ENCODE measurements at places on chromosomes 13 and 19. TPM values are rescaled to one million over a fixed set of nuclear protein-coding genes. Genes with fewer than 3 reads are reported as not detected.

Gene LAIR1
- polyA plus RNA-seq = 7.6 TPM

Gene JUND
- polyA plus RNA-seq = 137 TPM

Gene ZNF729
- 0.13 TPM for polyA plus RNA-seq

Gene COL4A2
- polyA plus RNA-seq = 429 TPM

Gene AMER2
- polyA plus RNA-seq = 0.04 TPM

GRCh38 chr19:47005873-47006272, 13.8 kb upstream of the NPAS1 start:
- peaks cover 14% of the 10 kb centered on the region for H3K27me3 ChIP-seq
- peaks cover 17% of the 10 kb centered on the region for H3K36me3 ChIP-seq
- H3K27ac ChIP-seq = no peak overlapping the region

Gene CD209
- polyA plus RNA-seq = 2.9 TPM

Gene HMG20B
- polyA plus RNA-seq = 47.7 TPM

DNA sequence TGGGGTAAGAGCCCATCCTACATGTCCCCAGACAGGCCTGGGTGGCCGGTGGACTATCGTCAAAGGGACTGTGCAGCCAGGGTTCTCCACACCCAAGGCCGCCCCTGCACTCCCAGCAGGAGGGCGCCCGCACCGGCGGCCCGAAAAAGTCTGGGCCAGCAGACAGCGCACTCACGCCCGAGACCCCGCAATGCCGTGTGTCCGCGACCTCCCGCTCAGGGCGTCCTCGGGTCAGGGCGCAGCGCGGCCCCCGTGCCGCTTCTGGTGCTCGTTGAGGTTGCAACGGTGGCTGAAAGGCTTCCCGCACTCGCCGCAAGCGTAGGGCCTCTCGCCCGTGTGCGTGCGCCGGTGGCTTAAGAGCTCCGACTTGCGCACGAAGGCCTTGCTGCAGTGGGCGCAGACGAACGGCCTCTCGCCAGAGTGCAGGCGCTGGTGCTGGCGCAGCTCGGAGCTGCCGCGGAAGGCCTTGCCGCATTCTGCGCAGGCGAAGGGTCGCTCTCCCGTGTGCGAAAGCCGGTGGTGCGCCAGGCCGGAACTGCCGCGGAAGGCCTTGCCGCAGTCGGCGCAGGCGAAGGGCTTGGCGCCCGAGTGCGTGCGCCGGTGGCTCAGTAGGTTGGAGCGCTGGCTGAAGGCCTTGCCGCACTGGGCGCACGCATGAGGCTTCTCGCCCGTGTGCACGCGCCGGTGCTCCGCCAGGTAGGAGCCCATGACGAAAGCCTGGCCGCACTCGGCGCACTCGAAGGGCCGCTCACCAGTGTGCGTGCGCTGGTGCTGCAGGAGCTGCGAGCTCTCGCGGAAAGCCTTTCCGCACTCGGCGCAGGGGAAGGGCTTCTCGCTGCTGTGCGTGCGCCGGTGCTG, 2.8 kb upstream of the A1BG start:
- peak overlapping the region; percentile 10 for H3K4me3 ChIP-seq
- peaks cover 3% of the 10 kb centered on the region for H3K36me3 ChIP-seq
- H3K27ac ChIP-seq = no peak overlapping the region
- peaks cover 9% of the 10 kb centered on the region for H3K4me1 ChIP-seq

DNA sequence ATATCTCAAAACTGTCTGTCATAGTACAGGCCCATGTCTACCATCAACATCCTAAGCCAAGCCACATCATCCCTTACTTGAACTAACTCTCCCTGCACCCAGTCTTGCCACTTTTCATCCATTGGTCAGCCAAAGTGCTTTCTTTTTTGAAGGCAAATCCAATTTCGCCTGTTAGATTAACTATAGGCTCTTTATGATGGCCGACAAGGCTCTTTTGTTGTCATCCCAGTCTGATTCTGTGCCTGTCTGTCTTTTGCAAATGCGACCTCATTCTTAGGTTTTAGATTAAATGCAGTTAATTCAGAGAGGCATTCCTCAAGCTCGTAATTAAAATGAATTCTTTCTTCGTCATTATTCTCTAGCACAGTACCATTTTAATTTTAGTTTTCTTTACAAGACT, 148.3 kb downstream of the HS6ST3 start:
- no peaks in the 10 kb centered on the region for H3K36me3 ChIP-seq
- H3K4me3 ChIP-seq = no peak overlapping the region
- DNase-seq = no peak
- H3K27ac ChIP-seq = no peak overlapping the region
- H3K27me3 ChIP-seq = no peaks in the 10 kb centered on the region

DNA sequence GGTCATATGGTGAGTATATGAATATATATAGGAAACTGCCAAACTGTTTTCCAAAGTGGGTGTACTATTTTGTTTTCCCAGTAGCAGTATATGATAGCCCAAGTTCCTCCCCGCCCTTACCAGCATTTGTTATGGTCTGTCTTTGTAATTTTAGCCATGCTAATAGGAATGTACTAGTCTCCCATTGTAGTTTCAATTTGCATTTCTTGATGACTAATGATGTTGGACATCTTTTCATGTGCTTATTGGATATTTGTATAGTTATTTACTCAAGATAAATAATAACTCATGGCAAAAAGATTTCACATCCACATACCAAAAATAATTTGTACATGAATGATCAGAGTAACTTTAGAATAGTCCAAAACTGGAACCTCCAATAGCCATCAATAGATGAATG, 75.3 kb upstream of the SERP2 start:
- H3K36me3 ChIP-seq = no peaks in the 10 kb centered on the region
- peaks cover 19% of the 10 kb centered on the region for H3K4me1 ChIP-seq
- H3K27me3 ChIP-seq = no peaks in the 10 kb centered on the region
- DNase-seq = no peak
- no peak overlapping the region for H3K27ac ChIP-seq
- no peak overlapping the region for H3K4me3 ChIP-seq

DNA sequence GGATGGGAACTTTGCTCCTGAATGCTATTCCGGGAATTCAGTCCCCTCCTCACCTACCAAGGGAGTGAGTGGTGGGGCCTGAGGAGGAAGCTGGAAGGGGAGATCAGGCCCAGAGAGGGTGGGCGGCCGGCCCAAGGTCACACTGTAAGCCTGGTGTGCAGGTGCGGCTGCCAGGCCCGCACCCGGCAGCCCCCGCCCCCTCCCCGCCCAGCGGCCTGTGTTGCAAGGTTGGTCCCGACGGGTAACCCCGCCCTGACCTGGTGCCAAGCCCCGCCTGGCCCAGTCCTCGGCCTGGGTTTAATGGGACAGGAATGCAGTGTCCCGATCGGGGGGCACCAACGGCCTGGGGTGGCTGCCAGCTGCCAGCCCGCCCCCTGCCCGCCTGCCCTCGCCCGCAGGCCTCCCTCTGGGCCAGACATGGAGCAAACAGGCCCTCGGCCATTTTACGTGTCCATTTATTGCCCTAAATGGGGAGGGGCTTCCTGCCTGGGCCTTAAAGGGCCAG, 5.5 kb downstream of the ZBTB7A start:
- H3K27me3 ChIP-seq = no peaks in the 10 kb centered on the region
- DNase-seq = no peak
- H3K36me3 ChIP-seq = peaks cover 21% of the 10 kb centered on the region
- H3K27ac ChIP-seq = no peak overlapping the region

DNA sequence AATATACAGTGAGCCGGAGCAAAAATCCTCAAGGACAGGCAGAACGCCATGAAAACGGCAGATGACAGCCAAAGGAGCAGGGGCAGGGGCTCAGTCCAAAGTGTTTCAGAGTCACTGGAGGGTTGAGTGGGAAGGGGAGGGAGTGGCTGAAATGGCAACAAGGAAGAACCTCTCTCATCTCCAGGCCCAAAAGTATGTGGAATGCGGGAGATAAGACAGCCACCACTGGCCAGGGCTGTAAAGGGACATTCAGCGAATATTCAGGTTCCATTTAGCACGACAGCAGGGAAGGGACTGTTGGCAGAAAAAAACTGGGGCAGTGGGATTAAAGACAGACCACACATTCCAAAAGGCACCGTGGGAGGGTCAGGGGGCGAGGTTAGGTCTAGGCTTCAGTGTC, 48.4 kb downstream of the USPL1 start:
- H3K4me3 ChIP-seq = no peak overlapping the region
- H3K36me3 ChIP-seq = no peaks in the 10 kb centered on the region

- H3K27me3 ChIP-seq = no peaks in the 10 kb centered on the region
- H3K27ac ChIP-seq = peak overlapping the region; percentile 43
- no peak overlapping the region for H3K4me3 ChIP-seq
Measured at GRCh38 chr13:37163641-37164265, 58.3 kb upstream of the CSNK1A1L start.

Gene SIGLEC10
- 0.49 TPM for polyA plus RNA-seq

DNA sequence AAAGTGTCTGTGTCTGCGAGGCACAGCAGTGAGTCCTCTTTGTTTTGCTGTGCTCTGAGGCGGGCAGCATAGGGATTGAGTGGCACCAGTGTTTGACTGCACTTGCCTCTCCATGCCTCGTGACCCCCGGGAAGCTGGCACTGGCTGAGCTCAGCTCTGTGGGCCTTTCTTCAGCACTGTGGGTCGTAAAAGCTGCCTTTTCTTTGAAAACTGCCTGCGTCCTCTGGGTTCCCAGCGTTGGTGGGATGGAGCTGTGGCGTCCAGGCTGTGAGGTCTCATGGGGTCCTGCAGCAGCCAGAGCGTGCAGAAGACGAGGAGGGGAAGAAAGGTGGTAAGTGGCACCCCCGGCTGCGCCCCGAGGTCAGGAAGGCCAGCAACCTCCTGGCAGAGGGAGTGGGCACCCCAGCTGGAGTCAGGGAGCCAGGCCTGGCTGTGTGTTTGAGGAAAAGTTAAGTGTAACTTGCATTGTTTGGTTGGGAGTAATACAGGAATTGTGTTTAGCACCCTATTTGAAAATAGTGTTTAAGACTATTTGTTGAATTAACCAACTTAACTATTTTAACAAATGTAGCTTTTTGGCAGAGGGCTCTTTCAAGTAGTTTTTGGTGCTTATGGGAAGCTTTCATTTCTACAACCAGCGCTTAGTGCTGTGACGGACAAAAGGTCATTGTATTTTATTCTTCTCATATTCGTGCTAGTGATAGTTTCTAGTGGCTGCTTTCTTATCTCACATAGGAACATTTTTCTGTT, 79.3 kb upstream of the TEX29 start:
- no peak for DNase-seq
- no peak overlapping the region for H3K4me3 ChIP-seq
- H3K36me3 ChIP-seq = peaks cover 51% of the 10 kb centered on the region
- no peak overlapping the region for H3K27ac ChIP-seq

- H3K4me1 ChIP-seq = peaks cover 31% of the 10 kb centered on the region
- H3K36me3 ChIP-seq = no peaks in the 10 kb centered on the region
- H3K27ac ChIP-seq = no peak overlapping the region
- peak; percentile 39 for DNase-seq
- peaks cover 28% of the 10 kb centered on the region for H3K27me3 ChIP-seq
- H3K4me3 ChIP-seq = no peak overlapping the region
Measured at GRCh38 chr19:9937001-9937411, 691 bp upstream of the OLFM2 start.

DNA sequence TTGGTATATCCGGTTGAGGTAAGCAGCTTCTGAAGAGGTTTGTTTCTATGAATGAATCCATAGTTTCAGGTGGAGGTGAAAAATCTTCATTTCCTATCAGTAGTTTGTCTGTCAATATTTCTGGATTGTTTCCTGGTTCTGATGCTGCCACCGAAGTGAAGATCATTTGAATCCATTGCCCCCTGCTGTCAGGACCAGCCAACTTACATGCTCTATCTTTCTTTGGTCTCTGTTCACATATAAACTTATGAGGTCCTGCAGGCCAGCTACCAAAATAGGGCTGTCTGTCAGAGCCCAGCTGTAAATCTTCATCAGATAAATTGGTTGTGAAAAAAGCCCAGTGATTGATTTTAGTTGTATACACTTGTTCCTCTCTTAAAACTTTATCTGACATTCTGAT, 15.2 kb upstream of the N4BP2L1 start:
- H3K4me3 ChIP-seq = no peak overlapping the region
- no peak overlapping the region for H3K27ac ChIP-seq
- H3K4me1 ChIP-seq = no peaks in the 10 kb centered on the region
- H3K36me3 ChIP-seq = no peaks in the 10 kb centered on the region

Gene C19orf81
- 3.8 TPM for polyA plus RNA-seq

- H3K4me1 ChIP-seq = no peaks in the 10 kb centered on the region
- peak; percentile 61 for DNase-seq
- H3K4me3 ChIP-seq = no peak overlapping the region
- no peak overlapping the region for H3K27ac ChIP-seq
- H3K36me3 ChIP-seq = peaks cover 5% of the 10 kb centered on the region
Measured at GRCh38 chr13:39676315-39676876, 20.9 kb downstream of the COG6 start.

- H3K4me1 ChIP-seq = peaks cover 14% of the 10 kb centered on the region
- no peak overlapping the region for H3K4me3 ChIP-seq
- no peak for DNase-seq
- H3K27me3 ChIP-seq = peaks cover 2% of the 10 kb centered on the region
- H3K36me3 ChIP-seq = no peaks in the 10 kb centered on the region
Measured at GRCh38 chr13:111557921-111558699, 237.7 kb downstream of the TEX29 start.

Gene CPB2
- polyA plus RNA-seq = 0.09 TPM

GRCh38 chr13:70107125-70107497, 515 bp upstream of the ATXN8OS start:
- no peak for DNase-seq
- H3K36me3 ChIP-seq = no peaks in the 10 kb centered on the region
- H3K4me3 ChIP-seq = no peak overlapping the region
- no peak overlapping the region for H3K27ac ChIP-seq
- no peaks in the 10 kb centered on the region for H3K4me1 ChIP-seq

DNA sequence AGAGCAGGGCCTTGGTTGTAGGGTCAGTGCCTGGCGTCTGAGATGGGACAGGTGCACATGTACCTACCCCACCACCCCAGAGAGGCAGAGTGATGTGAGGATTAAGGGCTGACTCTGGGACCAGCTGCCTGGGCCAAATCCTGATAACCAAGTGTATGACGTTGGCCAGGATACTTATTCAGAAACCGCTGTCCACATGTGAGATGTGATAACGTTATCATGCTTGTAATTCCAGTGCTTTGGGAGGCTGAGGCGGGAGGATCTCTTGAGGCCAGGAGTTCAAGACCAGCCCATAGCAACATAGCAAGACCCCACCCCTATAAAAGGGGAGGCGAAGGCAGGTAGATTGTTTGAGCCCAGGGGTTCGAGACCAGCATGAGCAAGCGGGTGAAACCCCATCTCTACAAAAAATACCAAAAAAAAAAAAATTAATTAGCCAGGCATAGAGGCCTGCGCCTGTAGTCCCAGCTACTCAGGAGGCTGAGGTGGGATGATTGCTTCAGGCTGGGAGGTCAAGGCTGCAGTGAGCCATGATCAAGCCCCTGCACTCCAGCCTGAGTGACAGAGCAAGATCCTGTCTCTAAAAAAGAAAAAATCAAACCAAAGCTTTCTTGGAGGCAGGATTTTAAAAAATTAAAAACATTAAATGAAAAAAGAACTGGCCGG, 10.0 kb downstream of the ADGRE5 start:
- H3K4me1 ChIP-seq = no peaks in the 10 kb centered on the region
- H3K27me3 ChIP-seq = no peaks in the 10 kb centered on the region
- H3K36me3 ChIP-seq = peaks cover 48% of the 10 kb centered on the region
- DNase-seq = no peak

Data from muscle of leg (tissue), 16 donors.